ENCODE measurements at places on chromosomes 2 and 18. TPM values are rescaled to one million over a fixed set of nuclear protein-coding genes. Genes with fewer than 3 reads are reported as not detected.

SRD5A2 gene
- total RNA-seq, result not detected

PKP4 gene
- total RNA-seq, result 47.4 TPM

GRCh38 chr2:191287820-191288219 is 42.6 kb downstream of the MYO1B start:
- no peak for DNase-seq

GRCh38 chr2:10257036-10257435 is 45.7 kb upstream of the HPCAL1 start:
- DNase-seq, result peak; percentile 11

DNA sequence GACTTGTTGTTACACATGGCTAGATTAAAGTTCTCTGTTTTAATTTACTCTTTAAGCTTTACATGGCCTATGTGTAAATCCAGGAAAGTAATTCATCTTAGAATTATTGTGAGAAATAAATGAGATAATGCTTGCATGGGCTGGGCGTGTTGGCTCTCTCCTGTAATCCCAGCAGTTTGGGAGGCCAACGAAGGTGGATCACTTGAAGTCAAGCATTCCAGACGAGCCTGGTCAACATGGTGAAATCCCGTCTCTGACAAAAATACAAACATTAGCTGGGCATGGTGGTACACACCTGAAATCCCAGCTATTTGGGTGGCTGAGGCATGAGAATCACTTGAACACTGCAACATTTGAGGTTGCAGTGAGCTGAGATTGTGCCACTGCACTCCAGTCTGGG is 4.3 kb upstream of the RIF1 start:
- DNase-seq, result no peak

TUBB8B gene
- total RNA-seq, result not detected

PMAIP1 gene
- total RNA-seq, result 4.0 TPM

DNA sequence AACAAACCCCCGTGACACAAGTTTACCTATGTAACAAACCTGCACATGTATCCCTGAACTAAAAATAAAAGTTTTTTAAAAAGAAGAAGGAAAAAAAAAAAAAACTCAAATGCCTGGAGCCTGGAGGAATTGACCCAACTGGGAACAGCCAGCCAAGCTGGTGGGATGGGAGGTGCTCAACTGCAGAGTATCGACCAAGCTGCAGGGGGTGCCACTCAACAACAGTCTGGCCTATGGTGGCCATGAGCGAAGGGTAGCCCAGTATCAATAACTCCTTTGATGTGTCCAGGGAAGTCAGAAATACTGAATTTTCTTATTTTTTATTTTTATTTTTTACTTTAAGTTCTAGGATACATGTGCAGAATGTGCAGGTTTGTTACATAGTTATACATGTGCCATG is 310.3 kb upstream of the DLGAP1 start:
- DNase-seq, result no peak

DNA sequence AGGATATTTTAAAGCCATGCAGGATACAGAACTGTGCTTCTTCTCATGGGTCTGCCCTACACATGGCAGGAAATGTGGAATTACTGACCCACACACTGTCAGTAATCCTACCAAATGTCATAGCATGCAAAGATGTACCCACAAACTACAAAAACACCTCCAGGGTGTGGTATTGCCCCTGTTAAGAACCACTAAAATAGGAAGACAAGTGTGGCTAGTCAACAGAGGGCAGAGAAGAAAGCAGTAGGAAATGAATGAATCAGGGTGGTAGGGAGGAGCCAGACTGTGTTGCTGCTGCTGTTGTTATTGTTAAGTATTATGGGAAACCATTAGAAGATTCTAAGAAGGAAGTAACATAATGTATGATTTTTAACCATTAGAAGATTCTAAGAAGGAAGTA is 556.7 kb upstream of the ACVR2A start:
- no peak for DNase-seq

DNA sequence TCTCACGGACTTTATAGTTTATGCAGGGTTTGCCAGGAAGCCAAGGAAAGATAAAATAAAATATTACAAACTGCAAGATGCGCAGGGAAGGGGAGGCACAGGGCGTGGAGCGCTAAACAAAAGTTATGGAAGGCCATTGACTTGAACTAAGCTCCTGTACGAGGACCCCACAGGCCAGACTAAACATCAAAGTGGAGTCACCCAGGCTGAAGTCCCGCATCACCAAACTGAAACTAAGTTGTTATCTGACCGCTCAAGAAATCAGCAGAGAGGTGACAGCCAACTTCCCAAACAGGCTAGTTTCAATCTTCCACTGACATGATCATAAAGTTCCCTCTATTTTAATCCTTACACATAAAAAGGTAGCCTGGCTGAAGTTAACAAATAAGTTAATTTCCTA is 90.5 kb upstream of the YWHAQ start:
- DNase-seq, result no peak

GRCh38 chr2:88950010-88950409 is 258.5 kb downstream of the RPIA start:
- no peak for DNase-seq

DNA sequence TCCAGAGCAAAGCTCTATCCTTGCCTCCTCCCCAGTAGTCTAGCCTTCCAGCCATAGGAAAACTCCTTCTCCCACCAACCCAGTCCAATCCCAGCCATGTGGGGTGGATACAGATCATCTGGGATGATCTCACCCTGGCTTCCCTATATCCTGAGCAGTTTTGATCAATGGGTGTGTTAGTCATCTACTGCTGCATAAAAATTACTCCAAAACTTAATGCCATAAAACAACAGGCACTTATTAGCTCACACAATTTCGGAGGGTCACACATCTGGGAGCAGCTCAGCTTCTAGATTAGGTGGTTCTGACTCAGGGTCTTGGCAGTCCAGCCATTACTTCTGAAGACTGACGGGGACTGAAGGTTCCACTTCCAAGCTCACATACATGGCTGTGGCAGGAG is 190.4 kb downstream of the SPP2 start:
- DNase-seq, result peak; percentile 62

- no peak for DNase-seq
These were observed 253.2 kb upstream of the CTAGE1 start for GRCh38 chr18:22670914-22671313.

GRCh38 chr2:38194751-38195150 is 118.8 kb upstream of the CYP1B1 start:
- DNase-seq, result no peak

Measured in osteoblast (primary cell).